ENCODE measurements at places on chromosomes 5 and 9.

- DNase-seq: no peak
These were observed 307.9 kb downstream of the FBXL7 start for GRCh38 chr5:15807871-15808270.

DNA sequence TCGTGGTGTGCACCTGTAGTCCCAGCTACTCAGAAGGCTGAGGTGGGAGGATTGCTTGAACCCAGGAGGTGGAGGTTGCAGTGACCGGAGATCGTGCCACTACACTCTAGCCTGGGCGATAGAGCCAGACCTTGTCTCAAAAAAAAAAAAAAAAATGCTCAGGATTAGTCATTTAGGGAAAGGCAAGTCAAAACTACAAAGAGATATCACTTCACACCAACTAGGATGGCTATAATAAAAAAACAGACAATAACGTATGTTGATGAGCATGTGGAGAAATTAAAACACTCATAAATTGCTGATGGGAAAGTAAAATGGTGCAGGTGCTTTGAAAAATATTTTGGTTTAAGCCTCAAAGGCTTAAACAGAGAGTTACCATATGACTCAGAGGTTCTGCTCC is 6.3 kb upstream of the ANKRD34B start:
- DNase-seq: no peak

DNA sequence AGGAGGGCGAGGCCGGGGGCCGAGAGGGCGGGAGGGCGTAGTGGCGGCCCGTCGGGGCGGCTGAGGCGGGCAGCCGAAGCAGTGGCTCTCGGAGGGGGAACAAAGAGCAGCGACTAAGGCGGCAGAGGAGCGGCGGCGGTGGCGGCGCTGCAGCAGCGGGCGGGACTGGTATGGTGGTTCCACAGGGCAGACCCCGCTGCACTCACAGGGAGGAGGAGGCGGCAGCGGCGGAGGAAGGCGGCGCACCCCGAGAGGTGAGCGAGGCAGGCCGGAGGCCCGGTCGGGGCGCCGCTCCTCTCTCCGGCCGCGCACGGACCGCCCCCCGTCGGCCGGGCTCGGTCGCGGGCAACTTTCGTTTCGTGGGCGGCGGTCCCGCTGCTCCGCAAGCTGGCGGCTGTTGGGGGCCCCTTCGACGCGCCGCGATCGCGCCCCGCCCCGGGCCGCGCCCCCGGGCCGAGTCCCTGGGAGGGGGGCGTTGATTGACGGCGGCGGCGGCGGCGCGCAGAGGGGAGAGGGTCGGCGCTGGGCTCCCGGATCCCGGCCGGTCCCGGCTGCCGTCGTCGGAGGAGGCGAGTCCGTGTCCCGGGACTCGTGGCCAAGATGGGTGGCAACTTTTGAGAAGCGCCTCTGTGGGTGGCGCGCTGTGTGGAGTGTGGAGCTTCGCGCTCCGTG is 467 bp downstream of the CNOT6 start:
- DNase-seq: no peak

GRCh38 chr9:123868002-123868401 is 61.9 kb downstream of the DENND1A start:
- no peak for DNase-seq

- DNase-seq: no peak
These were observed 1809.9 kb upstream of the ACO1 start for GRCh38 chr9:30574355-30575151.

- no peak for DNase-seq
These were observed 42.8 kb upstream of the IL6ST start for GRCh38 chr5:56037531-56038010.

DNA sequence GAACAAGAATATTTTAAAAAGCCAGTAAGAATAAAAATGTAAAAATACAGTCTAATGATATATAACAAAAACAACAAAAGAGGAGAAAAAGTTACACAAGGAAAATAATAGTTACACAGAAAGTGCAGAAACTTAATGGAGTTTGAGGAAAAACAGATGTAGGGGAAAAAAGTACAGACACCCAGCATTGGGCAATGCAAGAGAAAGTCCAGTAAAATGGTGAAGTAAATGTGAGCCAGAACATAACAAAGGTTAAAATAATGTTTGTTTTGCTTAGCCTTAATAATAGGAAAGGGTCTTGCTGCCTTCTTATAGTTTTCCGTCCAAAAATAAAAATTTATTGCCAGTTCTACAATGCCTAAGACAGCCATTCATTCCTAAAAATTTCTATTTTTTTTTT is 364.2 kb downstream of the NNT start:
- DNase-seq: no peak

DNA sequence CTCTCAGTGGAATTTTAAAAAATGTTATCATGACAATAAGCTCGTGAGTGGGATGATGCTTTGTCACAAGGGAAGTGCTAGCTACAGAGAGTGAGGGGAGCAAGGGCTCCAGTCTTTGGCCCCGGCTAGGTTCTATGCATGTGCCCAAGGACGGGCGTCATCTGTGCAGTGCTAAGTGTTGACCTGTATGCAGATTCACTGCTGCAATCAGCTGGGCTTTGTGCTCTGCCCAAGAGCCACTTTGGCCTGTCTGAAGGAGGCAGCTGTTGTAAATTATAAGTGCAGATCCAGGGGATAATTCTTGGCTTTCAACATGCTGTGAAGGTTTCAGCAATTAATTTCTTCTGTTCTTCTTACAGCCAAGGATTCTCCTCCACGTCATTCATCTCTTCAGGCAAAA is 268.6 kb downstream of the PSAT1 start:
- no peak for DNase-seq

DNA sequence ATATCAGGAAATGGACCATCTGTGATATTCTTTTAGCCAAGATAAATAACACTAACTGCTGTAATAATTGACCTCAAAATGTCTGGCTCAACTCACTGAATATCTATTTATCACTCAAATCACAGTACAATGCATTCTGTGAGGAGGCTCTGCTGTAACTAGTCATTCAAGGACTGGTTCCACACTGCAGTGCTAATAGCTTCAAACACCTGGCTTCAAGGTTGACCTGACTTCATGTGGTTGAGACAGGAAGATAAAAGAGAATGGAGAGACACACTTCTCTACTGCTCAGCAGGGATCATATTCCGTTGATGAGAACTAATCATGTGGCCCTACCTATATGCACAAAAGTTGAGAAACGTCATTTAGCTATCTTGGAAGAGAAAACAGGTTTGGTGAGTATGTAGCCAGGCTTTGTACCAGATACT is 3.4 kb upstream of the RHOBTB3 start:
- DNase-seq: no peak

DNA sequence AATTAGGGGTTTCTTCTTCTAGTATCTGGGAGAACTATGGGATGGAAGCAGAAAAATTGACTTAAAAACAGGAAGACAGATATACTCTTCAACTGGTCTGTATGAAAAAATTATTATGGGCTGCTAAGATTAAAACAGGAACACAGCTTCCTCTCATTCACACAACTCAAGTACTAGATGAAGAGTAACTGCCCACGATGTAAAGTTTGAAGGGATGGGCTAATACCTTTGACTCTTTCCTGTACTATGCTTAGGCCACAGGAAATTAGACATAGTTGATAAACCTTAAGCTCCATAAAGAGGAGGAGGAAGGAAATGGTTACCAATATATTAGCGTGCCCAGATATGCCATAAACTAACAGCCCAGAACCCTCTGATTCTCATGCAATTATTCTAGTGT is 88.6 kb downstream of the ANKRD31 start:
- no peak for DNase-seq

GRCh38 chr9:113219969-113220368 is 1.1 kb downstream of the FKBP15 start:
- DNase-seq: no peak

DNA sequence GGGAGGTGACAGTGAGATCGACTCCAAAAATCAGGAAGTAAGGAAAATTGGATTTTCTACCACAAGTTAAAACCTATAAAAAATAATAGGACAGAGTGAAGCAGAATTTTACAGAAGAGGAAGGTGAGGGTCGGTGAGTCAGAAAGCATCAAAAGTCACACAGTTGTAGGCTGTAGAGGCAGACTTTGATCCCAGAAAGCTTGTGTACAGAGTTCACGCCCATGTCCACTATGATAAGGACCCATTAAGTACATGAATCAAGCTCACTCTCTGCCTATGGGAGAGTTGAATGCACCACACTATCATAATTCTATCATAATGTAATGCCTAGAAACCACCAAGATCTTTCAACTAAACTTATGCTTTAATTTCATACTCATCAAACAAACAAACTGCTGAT is 291.2 kb downstream of the PRELID2 start:
- DNase-seq: no peak

- DNase-seq: no peak
These were observed 63.7 kb downstream of the DENND4C start for GRCh38 chr9:19294219-19294618.

DNA sequence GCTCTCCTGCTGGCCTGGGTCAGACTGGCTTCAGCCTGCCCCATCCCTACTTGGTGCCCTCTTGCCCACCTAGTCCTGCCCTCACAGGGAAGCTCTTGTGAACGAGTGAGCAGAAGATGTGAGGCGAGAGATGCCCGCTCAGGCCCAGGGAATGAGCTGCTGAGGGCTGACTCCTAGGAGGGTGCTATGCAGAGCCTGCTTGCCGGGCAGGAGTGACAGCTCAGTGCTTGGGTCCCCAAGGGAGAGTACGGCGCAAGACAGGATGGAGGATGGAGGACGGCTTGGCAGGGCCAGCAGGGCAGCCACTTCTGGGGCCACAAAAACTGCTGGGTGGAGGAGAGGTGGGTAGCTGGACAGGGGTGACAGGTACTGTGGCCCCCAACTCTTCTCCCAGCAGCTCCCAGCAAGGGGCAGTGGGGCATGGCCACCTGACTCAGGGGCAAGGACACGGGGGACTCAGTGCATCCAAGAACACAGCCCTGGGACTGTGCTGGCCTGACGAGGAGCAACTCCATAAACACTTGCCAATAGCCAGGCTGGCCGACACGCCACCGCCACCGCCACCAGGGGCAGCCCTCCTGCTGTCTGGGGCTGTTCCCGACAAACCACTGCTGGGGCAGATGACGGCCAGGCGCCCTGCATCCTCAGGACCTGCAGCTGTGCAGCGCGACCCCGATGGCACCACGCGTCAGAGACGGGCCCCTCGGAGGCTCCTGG is 55.6 kb upstream of the UBAC1 start:
- DNase-seq: no peak

DNA sequence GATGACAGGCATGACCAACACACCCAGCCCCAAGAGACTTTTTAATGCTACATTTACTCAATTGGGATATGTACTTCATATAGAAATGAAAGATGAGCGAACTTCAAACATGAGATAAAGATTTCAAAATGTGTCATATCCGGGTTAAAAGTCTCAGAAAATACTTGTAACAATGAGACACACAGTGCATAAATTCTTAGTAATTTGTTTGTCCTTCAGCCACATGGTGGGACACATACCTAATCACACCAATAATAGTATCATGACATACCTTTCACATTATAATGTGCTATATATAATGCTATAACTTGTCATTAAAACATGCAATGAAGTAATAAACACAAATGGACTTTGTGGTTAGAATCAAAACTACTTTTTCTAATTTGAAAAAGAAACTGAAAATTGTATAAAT is 204.7 kb upstream of the RFX3 start:
- no peak for DNase-seq

- peak; percentile 59 for DNase-seq
These were observed 10.5 kb downstream of the OR1K1 start for GRCh38 chr9:122810306-122810946.

DNA sequence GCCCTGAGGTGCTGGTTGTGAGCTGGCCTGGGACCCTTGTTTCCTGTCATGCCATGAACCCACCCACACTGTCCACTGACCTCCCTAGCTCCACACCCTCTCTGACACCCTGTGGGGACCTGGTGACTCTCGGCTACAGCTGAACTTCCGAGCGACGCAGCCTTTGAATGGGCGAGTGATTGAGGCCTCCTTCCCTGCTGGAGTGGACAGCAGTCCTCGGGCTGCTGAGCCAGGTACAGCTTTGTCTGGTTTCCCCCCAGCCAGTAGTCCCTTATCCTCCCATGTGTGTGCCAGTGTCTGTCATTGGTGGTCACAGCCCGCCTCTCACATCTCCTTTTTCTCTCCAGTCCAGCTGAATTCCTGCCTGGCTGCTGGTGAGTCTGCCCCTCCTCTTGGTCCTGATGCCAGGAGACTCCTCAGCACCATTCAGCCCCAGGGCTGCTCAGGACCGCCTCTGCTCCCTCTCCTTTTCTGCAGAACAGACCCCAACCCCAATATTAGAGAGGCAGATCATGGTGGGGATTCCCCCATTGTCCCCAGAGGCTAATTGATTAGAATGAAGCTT is 6.1 kb downstream of the CA9 start:
- DNase-seq: no peak

DNA sequence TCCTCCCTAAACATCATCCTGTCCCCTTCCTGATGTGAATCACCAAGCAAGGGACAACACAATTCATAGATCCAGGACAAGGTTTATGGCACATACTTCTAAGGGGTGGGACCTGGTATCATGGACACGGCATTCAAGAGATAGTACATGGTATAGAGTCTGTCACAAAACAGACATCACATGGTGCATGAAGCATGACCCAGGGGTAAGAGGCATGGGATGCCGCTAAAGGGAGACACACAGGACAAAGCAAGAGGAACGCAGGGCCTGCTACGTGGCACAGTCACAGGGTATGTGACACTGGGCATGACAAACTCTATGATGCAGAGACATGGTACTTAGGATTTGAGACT is 20.7 kb downstream of the GSN start:
- DNase-seq: no peak

DNA sequence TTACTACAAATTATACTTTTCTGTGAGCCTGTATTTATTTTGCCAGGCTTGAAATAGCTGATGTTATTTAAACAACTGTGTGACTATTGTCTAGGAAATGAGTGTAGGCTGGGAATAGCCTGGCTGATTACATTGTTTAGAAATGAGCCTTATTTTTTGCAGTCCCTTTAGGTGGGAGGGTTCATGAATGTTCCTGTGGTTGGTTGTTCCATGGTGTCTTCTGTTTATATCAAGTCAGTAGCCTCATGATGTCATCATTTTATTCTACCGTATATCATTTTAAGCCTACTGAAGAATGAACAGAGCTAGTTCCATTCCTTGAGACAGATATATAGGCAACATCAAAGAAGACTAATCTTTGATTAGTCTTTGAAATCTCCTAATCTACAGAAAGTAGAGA is 53.1 kb downstream of the MAP1B start:
- DNase-seq: no peak

- DNase-seq: no peak
These were observed 148.9 kb downstream of the ENC1 start for GRCh38 chr5:74491586-74491985.

- DNase-seq: no peak
These were observed 2.6 kb upstream of the FREM1 start for GRCh38 chr9:14912859-14913258.

Data from activated naive CD4-positive, alpha-beta T cell (primary cell).